ENCODE measurements at places on chromosomes 5 and 9.

DNA sequence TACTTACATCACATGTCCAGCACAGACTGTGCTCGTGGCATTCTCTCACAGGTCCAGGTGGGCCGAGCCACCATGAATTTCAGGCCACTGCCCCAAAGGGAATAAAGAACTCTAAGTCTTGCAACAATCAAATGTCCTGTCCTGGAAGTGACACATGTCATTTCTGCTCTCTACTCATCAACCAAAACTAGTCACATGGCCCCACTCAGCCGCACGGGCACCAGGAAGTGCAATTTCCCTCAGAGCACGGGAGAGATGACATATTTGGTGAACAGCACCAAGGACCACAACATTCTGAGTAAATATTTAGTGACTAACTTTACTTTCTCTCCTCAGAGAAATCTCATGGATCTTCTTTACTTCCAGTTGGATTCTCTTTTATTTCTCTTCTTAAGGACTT lies 131.1 kb upstream of the TUT7 start:
- no peak for DNase-seq

- no peak for DNase-seq
Observed at GRCh38 chr5:12668564-12668963, 764.3 kb upstream of the CTNND2 start.

DNA sequence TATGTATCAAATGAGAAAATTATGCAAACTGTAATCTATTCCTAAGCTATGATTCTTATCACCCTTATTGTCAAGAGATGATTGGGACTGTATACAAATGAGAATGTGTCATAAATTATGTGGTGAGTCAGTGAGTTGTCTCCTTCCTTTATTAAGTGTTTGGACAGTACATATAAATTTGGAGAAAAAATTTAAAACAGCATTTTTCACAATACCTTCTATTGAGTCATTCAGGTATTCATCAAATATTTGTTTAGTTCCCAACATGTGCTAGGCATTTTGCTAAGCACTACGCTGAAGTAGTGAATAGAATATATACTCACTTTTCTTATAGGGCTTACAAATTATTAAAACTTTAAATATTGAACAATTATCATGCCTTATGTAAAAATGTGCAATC lies 36.3 kb upstream of the PTPRD start:
- no peak for DNase-seq

- DNase-seq = no peak
Observed at GRCh38 chr5:177314376-177315342, 3.0 kb upstream of the MXD3 start.

DNA sequence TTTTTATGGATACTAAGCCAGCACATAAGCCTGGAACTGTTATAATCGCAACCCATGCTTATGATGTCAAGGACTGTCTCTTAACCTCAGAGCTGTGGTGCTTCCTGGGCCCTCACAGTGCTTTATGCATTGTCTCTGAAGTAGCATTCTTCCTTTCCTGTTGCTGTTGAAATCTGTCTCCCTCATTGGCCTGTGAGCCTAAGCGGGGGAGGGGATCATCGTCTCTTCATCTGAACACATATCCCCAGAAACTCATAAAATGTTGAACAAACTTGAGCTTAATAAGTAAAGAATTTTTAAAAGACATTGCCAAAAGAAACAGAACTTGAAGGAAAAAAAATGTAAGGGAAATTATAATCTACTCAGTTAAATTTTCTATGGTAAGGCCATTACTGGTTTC lies 80.3 kb downstream of the SGCD start:
- DNase-seq = no peak
